Left hindlimb (tissue), 1 donor: ENCODE measurements at places on chromosomes 7 and 10.

GRCh38 chr10:131081376-131081775 lies 230.1 kb downstream of the TCERG1L start:
- DNase-seq, result no peak

GRCh38 chr7:52501696-52502095 lies 533.7 kb upstream of the POM121L12 start:
- no peak for DNase-seq

- no peak for DNase-seq
These were observed 114.5 kb upstream of the TRIM24 start for GRCh38 chr7:138345567-138345966.

- DNase-seq, result no peak
These were observed 26.4 kb upstream of the GPR37 start for GRCh38 chr7:124792002-124792401.

- DNase-seq, result peak; percentile 42
These were observed 2.8 kb upstream of the FLNC start for GRCh38 chr7:128827248-128827958.

GRCh38 chr10:80540981-80541750 lies 3.5 kb downstream of the SH2D4B start:
- DNase-seq, result no peak

DNA sequence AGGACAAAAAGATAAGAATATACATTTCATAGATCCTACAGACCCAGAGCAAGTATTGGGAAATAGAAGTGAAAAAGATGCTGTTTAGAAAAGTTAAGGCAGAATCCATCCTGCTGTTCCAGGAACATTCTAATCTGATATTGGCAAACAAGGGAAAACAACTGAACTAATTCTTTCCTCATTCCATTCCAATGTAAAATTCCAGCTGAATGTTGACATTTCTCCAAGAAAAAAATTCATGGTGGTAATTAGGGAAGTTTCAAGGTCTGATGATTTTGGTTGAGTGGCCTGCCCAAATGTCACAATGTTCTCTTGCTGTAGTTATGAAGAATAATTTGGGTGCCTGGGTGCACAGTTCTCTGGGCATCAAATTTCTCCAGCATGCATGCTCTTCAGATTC lies 15.2 kb downstream of the PIP start:
- DNase-seq, result no peak

- DNase-seq, result no peak
These were observed 249.9 kb downstream of the IPMK start for GRCh38 chr10:58017719-58018367.

DNA sequence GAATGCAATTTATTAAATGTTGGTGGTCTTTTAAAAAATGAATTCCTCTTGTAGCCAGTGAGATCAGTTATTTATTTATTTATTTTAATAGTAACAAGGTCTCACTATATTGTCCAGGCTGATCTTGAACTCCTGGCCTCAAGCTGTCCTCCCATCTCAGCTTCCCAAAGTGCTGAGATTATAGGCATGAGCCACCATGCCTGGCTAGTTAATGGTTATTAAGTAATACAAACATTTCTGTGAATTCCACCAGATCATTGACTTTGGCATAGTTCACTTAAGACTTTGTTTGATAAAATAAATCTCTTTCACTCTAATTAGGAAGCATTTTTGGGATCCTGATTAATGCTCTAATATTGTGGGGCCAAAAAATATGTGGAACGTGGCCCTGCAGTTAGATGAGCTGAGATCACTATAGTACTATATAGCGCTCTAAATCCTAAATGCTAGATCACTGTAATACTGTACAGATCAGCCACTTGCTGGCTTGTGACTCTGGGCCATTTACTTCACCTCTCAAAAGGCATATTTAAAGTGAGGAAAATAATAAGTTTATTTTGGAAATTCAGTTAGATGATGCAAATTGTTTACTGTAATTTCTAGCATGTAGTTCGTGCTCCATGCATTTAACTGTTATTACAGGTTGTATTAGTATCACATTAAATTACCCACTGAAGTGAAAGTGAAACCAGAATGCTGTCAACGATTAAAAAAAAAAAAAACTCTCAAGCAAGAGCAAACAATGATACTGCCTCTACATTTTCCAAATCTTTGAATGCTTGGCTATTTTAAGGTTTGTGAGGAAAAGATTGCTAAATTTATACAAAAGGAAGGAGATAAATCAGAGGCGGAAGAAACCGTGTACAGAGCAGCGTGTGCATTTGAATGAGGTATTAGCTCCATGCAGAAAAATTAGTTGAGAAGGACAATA lies 15.9 kb upstream of the FAS start:
- DNase-seq, result no peak

DNA sequence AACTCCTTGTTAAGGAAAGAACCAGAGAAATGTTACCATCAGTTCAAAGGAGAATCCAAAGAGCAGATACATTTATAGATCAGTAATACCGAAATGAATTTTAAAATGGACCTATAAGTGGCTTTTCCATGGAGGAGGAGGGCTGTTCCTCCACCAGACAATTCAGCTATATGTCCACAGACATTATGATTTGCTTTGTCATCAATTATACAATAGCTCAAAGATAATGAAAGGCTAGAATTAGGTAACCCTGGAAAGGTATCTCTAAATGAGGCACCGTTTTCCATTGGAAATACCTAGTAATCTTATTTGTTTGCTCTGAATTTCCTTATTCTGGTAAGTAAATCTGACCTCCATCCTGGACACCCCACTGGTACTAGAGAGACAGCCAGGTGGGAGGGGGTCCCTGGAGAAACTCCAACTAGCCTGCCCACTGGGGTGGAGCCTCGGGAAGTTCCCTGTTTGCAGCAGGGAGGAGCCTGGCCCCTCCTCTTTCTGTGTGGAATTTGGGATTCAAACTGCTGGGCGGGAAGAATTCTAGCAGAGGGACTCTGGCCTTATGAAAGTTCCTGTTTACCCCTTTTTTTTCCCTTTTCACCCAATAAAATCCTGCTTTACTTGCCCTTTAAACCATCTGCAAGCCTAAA lies 218.0 kb downstream of the PHF14 start:
- DNase-seq, result no peak

GRCh38 chr10:114870486-114870885 lies 48.9 kb downstream of the FHIP2A start:
- DNase-seq, result no peak
